ENCODE measurements at places on chromosomes 5 and 9. TPM values are rescaled to one million over a fixed set of nuclear protein-coding genes. Genes with fewer than 3 reads are reported as not detected.

The CFAP90 gene
- total RNA-seq: 0.16 TPM

GRCh38 chr9:13358128-13358527 lies 78.6 kb upstream of the MPDZ start:
- DNase-seq: no peak

- DNase-seq: no peak
Measured at GRCh38 chr9:110605565-110605964, 26.0 kb upstream of the SVEP1 start.

DNA sequence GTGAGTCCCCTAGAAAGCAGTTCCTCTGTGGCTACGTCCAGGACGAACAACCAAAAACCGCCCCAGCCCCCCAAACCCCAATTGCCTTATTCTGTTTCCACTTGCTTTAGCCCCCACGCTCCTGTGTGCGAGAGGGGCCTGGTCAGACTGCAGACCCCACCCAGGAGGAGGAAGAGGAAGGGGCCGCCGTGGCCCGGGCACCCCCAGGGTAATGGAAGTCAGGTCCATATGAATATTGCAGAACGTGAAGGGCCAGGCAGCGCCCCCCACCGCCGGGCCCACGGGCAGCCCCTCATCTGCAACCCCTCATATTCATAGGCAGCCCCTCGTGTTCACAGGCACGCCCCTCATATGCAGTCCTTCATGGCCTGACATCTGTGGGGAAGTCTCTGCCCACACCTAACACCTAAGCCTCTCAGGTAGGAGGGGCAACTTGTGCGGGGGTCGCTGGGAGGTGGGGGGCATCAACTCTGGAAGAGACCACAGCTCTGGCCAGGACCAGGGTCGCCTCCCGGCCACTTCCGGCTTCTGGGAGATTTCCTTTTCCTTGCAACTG lies 37.7 kb upstream of the PLEKHG4B start:
- no peak for DNase-seq

DNA sequence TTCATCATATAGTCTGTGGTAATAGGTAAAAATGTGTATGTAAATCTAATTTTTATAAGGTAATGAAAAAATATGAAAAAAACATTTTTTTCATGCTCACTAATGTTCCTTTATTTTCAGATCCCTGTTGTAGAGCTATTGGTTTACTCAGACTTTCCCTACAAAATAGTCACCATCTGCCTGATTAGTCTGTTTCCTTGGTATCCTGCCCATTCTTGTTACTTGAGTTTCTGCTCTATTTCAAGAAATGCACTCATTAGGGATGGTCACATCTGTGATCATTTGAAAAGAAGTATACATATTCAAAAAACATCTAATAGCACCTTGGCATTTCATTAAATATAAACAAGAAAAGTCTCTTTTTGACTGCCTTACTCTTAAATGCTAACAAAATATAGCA lies 21.6 kb upstream of the RASA1 start:
- no peak for DNase-seq

Data from left cardiac atrium (tissue), 4 donors.